ENCODE measurements at places on chromosomes 4 and X.

GRCh38 chr4:184174571-184175488, 42.8 kb downstream of the ENPP6 start:
- DNase-seq = no peak

DNA sequence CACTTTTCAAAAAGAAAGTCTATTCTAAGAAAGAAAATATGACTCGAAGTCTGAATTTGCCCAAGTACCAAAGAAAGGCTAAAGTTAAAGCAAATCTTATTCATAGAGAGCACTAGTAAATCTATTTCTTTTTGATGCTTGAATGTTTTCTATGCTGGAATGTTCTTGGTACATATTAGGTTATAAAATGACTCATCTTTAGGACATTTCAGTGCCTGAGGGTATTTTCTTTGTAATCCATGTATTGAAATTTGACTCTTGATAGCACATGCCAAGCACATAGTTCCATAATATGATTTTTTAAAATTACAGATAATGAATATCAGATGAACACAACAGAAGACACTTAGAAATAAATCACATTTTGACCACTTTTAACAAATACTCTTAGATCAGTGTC, 232.8 kb downstream of the TRIML1 start:
- no peak for DNase-seq

GRCh38 chr4:40755616-40756015, 5.9 kb downstream of the NSUN7 start:
- DNase-seq = no peak

DNA sequence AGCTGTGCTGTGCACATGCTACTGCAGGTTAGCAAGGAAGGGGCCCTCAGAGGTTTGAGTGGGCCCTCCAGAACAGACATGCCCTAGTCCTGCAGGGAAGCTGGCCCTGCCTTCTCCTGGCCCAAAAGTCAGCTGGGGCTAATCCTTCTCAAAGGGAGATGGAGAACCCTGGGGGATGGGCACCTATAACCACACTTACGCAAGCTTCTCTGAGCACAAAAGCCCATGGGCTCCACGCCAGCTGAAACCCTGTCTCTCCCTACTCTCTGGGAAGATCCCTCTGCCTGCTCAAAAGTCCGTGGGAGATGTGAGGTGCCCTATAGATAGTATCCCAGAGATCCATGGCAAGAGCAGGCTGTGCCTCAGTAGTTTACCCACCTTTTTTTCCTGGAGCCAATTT, 58.9 kb upstream of the DKK2 start:
- no peak for DNase-seq

DNA sequence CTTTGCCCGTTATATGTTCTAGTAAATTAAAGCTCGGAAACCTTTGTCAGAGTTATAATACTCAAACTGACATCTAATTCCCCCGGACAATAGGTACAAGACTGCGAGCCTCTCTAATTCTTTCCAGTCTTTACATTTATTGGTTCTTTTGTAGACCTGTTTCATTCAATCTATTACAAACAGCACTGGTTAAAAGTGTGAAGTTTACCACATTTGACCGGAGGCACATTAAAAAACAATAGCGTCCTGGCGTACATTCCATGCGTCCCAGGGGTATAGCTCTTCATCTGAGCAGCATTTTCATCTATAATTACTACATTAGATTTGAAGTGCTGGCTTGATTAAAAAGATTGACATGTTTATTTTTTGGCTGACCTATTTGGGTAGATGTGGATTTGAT, 49.9 kb upstream of the TENM3 start:
- DNase-seq = no peak

DNA sequence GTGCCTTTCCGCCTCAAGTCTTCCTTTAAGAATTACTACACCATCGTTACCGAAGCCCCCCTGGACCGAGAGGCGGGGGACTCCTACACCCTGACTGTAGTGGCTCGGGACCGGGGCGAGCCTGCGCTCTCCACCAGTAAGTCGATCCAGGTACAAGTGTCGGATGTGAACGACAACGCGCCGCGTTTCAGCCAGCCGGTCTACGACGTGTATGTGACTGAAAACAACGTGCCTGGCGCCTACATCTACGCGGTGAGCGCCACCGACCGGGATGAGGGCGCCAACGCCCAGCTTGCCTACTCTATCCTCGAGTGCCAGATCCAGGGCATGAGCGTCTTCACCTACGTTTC, 2.2 kb downstream of the PCDH10 start:
- no peak for DNase-seq
